Dermis blood vessel endothelial cell (primary cell): ENCODE measurements at places on chromosomes 13 and 19. TPM values are rescaled to one million over a fixed set of nuclear protein-coding genes. Genes with fewer than 3 reads are reported as not detected.

The CACNG7 gene
- not detected in 2 replicates for total RNA-seq

The C13orf46 gene
- 0.17 and 0.28 TPM in 2 replicates for total RNA-seq

GRCh38 chr13:94233837-94234236 lies 245.6 kb downstream of the DCT start:
- DNase-seq = no peak

GRCh38 chr19:39539165-39539517 lies 820 bp downstream of the EID2 start:
- DNase-seq = no peak

The GFY gene
- not detected in 2 replicates for total RNA-seq

DNA sequence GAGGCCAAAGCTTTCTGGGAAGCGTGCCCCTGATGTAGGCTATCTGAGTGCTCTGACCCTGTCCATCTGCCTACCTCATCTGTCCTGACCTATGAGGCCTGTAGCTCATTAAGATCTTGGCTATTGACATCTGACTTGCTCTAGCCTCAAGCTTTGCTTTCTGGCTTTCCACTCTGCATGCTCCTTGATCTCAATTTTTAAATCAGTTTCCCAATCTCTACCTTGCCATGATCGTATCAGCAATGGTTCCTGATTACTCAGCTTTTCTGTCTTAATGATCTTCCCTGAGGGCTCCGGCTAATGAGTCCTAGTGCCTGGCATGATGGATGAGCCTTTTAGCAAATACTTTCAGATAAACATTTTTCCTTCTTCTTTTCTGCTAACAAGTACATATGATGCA lies 262.0 kb downstream of the NDFIP2 start:
- DNase-seq = no peak

The KIR2DL1 gene
- not detected in 2 replicates for total RNA-seq

DNA sequence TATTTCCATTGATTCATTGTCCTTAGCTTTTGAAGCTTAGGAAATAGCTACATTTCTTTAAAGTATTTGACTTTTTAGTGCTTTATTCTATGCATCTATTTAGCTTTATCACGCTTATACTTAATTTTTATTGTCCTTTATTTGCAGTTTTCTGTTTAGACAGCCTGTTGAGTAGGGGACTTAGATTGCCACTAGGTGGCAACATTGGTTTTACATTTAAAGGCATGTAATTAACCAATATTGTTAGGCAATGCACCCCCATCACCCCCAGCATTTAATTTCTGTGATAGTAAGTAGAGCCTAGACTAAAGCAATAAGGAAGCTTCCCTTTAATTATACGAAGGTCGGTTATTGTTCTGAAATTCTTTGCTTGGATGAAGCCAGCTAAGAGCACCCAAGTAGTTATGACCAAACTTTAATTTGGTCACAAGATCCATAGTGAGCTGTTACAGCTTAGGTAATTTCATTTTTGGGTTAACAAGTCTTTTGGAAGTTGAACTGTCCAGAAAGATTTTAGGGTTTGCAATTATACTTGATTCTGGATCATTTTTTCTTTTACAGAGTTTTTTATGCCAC lies 36.5 kb downstream of the B3GLCT start:
- peak; percentile 61 for DNase-seq

DNA sequence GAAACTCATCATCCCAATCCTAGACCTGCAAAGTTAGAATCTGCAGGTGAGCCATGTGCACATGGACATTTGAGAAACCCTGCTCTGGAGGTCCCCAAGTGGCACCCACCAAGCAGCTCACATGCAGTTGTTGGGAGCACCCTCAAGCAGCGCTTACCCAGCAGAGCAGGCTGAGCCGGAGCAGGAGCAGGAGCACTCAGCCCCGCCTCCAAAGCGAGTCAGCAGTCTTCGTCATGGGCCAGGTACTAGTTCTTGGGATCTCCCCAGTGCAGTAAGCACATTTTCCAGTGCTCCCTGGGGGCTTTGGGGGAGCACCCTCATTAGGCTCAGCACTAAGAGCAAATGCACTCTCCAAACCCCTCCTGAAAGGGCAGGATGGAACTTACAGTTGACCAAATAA lies 572.7 kb downstream of the IRS2 start:
- DNase-seq = no peak

The MBD3L5 gene
- not detected in 2 replicates for total RNA-seq
